Naive thymus-derived CD4-positive, alpha-beta T cell (primary cell): ENCODE measurements at places on chromosomes 5 and 9.

DNA sequence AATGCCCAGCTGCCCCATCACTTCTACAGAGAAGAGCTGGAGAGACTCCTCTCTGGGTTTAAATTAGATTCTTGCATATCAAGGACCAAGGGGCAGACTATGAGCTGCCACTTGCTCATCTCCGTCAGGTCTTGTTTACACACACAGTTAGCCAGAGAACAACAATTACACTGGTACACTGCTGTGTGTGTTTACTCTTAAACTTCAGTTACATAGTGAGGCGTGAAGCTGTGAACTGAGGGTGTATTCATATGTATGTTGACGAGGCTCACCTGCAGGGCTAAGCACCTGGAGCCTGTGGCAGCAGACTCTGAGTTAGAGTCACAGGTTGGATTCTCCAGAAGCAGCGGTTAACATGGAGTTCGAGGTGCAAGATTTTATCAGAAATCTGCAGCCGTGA is 155.4 kb upstream of the ANKH start:
- no peak for DNase-seq

- DNase-seq = no peak
Observed at GRCh38 chr9:129822898-129823541, 916 bp downstream of the TOR1A start.

GRCh38 chr9:8718121-8718725 is 918.6 kb upstream of the DMAC1 start:
- no peak for DNase-seq

DNA sequence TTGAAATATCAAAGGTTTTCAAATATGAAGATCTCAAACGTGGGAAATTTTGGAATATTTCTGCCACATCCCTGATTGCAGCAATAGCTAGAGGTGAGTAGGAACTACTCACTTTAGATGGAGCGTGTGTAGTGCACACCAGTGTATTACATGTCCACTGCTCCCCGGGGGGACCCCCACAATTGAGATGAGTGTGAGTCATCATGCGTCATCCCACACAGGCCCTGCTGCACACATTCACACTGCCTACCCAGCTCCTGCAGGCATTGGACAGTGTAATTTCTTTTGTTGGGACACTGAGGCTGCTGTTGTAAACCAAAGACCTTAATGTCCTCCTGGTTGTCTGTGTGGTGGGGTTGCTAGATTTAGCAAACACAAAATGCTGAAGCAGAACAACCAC is 280.0 kb downstream of the GAS1 start:
- DNase-seq = no peak

- DNase-seq = no peak
Observed at GRCh38 chr9:7341571-7341970, 458.0 kb downstream of the DMAC1 start.

GRCh38 chr9:19208653-19209052 is 21.8 kb upstream of the DENND4C start:
- DNase-seq = no peak

GRCh38 chr5:57166276-57166675 is 7.6 kb upstream of the GPBP1 start:
- no peak for DNase-seq

DNA sequence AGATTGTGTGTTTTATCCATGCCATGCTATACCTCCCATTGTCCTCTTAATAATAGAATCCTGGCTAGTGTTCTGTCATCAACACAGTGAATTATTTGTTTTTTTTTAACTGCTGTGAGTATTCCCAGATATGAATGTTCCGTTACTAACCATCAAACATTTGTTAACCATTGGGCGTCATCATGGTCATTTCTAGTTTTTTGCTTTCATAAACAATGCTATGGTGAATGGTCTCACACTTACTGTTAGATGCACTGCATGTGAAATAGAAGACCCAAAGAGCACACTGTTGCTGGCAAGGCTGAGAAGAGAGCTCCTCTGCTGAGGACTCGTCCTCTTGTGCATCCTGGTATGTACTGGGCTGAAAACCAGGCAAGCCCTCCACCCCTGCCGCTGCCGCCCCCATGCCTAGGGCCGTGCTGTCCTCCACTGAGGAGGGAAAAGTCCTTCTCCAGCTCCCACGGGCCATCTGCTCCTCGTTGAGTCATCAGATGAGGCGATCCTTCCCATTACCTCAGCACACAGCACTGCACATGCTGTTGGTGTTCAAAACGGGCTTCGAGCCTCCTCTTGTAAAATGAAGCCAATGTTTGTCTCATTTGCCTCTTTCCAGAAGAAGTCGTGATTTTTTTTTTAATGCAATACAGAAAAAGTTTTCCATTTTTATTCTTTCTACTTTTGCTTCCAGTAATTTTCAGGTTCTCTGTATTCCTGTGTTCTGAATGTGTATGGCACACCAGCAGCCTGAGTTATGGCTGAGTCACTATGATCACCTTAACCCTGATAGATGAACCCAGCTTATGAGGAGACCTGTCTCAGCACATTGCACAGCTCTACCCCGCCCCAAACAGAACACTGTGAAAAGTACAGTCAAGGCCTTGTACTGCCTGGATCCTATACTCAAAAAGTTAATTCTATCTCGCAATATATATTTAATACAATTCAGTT is 219.0 kb downstream of the AOPEP start:
- DNase-seq = no peak

GRCh38 chr5:177491429-177491945 is 5.9 kb downstream of the PDLIM7 start:
- peak; percentile 66 for DNase-seq

DNA sequence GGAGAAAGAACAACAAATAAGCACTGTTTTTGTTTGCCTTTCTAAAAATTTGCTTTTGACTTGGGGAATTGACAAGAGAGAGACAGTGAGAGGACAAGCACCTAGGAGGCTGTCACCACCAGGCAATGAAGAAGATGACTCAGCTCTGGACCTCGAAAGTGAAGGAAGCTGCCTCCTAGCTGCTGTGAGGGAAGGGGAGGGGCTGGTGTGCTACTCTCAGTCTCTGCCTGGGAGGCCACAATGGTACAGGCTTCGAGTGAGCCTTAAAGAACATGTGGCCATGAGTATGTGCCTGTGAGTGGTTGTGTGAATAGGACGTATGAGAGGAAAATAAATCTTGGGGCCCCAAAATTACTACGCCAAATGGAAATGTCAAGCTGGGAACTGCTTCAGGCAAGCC is 7.1 kb upstream of the PLK2 start:
- DNase-seq = peak; percentile 26
